ENCODE measurements at places on chromosomes 2 and 18.
A peak's percentile ranks its signal among the peaks of the same experiment; 100 is the strongest.

DNA sequence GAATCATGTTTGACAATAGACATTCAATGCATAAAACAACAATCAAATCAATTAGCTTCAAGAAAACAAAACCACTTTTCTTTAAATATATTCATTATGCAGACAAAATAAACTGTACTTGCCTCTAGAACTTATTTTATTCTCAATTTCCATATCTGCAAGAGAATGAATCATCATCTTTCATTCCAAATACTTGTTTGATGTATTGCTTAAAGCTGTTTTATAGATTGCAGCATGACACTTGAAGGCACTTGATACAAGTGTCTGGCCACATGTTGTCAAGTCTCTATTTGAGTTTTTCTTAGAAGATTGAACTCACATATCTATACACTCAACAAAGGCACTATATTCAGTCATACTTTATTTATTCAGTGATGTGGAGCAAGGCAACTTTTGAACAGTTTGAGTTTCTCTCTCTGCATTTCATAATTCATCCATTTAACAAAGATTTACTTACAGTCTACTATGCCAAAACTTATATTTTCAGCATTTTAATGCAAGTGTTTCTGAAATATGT, 38.7 kb upstream of the DDX18 start:
- no peak for DNase-seq

DNA sequence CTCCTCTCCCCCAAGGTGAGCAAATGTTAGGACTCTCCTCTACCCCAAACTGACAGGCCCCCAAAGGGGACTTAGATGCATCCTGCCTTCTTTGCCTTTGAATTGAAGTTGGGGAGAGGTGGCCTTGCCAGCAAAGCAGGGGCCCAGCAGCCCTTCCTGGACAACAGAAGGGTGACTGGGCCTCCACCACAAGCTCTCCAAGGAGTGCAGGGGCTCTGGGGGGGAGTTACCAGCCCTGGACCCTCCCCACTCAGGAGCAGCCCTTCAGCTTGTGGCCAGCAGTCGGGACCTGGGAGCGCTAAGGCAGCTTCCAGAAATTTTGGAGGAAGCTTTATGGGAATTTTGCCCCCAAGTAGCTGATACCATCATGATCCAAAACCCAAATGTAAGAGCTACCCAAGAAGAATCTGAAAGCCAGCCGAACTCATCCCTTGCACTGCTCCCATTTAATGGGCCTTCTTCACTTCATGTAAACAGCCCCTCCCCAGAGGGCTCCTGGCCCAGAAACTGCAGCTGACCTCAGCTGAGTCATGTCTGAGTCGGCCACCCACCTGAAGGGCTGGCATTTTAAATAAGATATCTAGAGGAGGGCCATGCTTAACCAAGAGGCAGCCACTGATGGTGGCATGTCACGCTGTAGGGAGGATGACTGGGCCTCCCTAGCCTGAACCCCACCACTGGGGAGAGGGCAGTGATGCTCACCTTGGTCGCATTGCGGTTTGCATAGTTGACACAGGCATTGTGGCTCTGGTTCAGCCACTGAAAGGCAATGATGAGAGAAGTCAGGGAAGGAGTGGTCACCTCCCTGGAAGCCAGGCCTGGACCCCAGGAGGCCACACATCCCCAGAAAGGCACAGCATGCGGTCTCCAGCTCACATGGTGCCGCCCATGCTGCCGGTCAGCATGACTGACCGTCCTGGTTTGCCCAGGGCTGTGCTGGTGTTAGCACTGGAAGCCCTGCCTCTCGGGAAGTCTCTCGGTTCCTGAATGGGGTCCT, 71.5 kb downstream of the SFXN5 start:
- peak; percentile 69 for DNase-seq

GRCh38 chr18:27142891-27143290, 42.2 kb downstream of the CHST9 start:
- no peak for DNase-seq

DNA sequence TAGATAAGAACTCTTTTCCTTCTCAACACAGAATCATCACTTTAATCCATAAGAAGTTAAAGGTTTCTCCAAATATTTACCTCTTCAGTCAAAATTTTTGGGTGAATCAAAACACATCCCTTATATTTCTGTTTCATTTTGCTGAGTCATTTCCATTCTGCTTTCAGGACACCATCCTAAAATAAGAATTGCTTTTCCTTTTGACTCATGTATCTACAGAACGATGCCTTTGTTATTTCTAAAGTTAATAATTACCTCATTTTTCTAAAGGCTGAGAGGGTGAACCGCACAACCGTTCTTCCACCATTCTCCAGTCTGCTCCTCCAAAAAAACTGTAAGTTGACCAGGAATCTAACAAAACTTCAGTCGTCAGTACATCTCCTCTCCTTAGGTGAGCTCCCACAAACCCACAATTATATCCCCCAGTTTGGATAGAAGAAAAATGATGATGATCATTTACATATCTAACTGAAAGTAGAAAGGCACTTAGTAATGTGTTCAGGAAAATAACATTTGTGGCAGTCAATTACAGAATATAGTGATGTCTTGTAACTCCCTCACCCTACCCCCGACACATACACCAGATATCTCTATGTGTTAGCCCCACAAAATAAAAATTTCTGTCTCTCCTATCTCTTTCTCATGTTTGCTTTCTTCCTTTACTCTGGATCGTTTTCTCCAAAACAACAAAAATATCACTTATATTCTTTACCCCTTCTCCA, 162.5 kb downstream of the RAD51AP2 start:
- no peak for DNase-seq

- no peak for DNase-seq
These were observed 14.0 kb upstream of the CNDP1 start for GRCh38 chr18:74520096-74520833.

- no peak for DNase-seq
These were observed 26.9 kb downstream of the CELF4 start for GRCh38 chr18:37538526-37539205.

GRCh38 chr2:96427917-96428316, 77.2 kb downstream of the NEURL3 start:
- DNase-seq = no peak

GRCh38 chr2:110805894-110806452, 73.6 kb downstream of the ACOXL start:
- DNase-seq = no peak

DNA sequence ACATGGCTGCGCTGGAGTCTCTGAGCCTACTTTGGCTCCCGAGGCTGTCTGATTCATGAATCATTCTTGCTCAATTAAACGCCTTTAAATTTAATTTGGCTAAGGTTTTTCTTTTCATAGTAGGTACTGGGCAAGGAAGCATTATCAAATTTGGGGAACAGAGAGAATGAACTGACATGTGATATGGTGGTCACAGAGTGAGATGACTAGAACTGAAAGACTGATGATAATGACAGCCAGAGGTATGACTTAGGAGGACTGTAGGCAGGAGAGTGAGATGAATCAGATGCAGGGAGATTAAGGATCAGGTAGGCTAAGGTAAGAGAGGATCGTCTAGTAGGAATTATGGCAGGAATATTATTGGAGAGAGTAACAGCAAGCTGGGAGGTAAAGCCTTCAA, 40.9 kb upstream of the ST8SIA3 start:
- DNase-seq = no peak

GRCh38 chr2:224796695-224797305, 80.6 kb upstream of the CCDC195 start:
- DNase-seq = no peak

- no peak for DNase-seq
These were observed 510.2 kb upstream of the ID2 start for GRCh38 chr2:8171608-8172007.

DNA sequence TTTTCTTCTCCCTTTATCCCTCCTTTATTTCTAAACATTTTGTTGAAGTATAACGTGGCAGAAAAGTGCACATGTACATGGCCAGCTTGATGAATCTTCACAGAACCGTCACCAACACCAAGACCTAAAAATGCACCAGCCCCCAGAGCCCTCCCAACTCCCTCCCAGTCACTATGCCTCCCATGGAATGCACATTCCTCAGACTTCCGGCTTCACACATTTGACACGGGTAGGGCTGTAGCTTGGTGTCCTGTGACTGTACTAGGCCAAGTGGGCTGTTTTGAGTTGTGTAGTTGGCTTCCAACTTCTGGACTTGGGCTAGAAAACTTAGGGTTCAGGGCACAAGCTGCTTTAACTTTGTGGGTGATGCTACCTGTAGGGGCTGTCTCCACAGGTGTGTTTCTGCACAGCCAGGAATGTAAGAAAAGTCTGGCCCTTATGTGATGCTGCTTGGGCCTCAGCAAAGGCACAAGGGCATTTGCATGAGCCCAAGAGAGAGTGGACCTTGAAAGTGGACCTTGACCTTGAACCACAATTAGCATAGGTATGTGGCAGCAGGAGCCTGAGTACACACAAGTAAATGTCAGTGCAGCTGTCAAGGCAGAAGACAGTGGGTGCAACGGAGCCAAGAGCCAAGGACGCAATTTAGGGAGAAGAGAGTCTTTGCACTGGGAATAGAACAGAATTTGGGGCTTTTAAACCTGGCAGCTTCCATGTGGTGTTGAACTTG, 78.4 kb downstream of the SEPTIN10 start:
- no peak for DNase-seq

DNA sequence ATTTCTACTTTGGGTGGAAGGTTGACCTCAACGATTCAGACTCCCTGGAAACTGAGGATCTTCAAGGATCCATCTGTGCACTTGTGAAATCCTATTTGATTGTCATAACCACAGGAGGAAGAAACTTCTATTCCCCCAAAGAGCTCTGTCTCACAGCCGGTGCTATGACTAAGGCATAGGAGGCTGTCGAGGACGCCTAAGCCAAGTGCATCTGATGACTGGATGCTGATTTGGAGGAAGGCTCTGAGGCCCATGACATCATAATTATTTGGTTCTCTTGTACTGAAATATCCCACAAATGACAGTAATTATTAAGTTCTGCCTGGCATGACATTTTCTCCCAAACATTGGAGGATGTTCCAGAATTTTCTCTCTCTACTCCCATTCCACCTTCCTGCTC, 13.8 kb upstream of the KCNF1 start:
- DNase-seq = no peak

GRCh38 chr2:8454797-8455196, 227.1 kb upstream of the ID2 start:
- no peak for DNase-seq

GRCh38 chr2:234989183-234989701, 37.4 kb downstream of the SH3BP4 start:
- no peak for DNase-seq

DNA sequence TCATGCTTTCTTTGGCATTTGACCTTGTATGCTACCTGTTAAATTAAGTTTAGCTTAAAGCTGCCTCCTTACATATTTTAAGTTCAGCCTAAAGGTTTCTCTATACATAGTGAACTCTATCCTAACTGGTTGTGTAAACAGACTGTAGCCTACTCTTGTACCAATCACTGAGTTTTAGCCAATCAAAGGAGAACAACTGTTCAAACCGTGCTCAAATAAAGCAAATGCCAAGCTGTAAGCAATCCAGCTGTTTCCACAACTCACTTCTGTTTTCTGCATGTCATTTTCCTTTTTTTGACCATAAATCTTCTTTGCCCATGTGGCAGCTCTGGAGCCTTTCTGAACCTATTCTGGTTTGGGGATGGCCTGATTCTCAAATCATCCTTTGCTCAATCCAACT, 1603.8 kb upstream of the ACVR2A start:
- DNase-seq = no peak

- no peak for DNase-seq
These were observed 62.1 kb downstream of the BCL2 start for GRCh38 chr18:63257453-63257852.

DNA sequence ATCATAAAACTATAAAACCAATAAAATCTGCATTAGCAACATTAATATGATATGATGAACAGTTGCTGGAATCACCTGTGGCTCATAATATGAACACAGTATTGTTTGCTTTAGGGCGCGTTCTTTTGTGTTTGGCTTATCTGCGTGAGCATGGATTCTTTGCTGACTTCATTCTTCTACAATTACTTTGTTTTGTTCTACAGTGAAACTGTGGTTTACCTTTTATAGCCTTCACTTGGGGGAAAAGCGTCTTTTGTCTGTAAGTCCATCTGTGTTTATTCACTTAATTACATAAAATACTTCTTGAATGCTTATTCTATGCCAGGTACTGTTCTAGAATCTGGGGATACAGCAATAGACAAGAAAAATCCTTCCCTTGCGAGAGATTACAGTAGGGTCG, 74.0 kb upstream of the SEC11C start:
- DNase-seq = no peak

DNA sequence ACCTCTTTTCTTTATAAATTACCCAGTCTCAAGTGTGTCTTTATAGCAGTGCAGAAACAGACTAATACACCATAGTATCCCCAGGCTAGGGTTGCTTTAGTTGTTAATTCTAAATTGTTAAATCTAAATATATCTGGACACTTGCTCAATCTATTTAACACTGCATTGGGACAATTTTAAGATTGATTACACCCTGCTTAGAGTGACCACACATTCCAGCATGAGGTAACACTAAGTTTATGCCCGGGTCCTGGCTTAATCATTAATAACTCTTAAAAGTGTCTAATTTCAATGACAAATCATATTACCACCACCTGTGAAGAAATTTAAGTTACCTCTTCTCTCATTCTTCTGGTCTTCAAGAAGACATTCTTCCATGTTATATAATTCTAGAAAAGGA, 131.4 kb downstream of the ZNF385B start:
- DNase-seq = no peak

DNA sequence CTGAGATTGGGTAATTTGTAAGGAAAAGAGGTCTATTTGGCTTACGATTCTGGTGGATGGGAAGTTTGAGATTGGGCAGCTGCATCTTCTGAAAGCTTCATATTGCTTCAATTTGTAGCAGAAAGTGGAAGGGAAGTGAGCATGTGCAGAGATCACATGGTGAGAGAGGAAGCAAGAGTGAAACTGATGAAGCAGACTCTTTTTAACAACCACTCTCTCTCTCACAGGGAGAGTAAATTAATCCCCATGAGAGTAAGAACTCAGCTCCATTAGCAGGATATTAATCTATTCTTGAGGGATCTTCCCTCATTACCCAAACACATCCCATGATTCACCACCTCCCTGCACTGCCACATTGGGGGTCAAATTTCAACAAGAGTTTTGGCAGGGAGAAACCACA, 298.5 kb upstream of the CELF4 start:
- no peak for DNase-seq

DNA sequence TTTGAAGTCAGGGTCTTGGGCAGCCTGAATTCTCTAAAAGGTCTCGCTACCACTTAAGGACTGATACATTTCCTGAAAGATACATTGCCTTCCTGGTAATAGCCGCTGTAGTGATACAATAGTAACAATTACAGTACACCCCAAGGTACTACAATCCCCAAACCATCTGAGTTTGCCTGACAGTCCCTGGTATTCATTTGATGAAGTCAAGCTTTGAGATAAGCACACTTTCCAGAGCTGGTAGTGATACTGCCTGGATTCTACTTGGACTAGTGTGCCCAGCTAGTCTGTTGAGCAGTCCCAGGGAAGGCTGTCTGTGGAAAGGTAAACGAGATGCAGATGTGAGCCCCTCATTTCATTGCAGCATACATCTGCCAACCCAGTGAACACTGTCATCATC, 24.4 kb upstream of the ITGB6 start:
- no peak for DNase-seq

- no peak for DNase-seq
These were observed 65.7 kb upstream of the PPM1B start for GRCh38 chr2:44102790-44103562.

- no peak for DNase-seq
These were observed 18.7 kb upstream of the FTCDNL1 start for GRCh38 chr2:199869653-199870052.
